ENCODE measurements at places on chromosomes 7 and 10.

DNA sequence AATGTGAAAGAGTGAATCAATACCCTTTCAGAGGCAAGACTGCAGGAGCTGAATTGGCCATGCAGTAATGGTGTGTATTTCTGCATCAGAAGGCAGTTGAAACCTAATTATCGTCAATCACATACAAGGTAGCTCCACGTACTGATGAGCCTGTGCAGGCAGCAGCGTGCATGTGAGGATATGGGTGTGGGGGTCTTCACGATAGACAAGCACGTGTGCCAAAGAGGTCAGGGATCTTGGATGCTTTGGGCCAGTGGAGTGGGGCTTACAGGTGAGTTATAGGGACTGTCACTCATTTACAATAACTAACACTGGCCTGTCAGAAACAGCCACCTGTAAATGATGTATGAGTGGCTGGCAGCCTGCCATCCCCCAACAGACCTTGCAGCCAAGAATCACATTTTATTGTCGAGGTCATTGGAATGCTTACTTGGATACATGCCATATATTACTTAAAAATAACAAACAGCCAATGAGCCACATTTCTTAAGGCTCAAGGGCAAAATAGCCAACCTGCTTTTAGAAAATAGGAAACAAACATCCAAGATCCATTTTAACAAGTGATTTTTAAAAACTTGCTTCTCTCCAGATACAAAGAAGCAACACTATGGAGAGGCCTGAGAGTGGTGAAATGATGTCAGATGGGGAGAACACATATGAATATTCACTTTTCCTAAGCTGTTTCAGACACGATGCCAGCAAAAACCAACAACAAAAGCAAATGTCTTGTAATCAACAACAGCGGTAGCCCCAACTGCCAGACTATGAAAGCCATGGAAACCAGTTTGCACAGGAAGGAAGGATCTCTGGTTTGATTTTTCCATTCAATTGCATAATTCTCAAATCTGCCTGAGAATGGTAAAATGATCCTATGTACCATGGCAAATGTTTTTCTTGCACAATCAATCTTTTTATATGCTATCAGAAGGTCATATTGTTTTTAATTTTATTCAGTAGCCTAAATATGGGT, 210.7 kb downstream of the SKAP2 start:
- DNase-seq, result peak; percentile 81

- no peak for DNase-seq
Measured at GRCh38 chr10:109504401-109504800, 418.9 kb downstream of the XPNPEP1 start.

GRCh38 chr10:69498711-69499471, 47.6 kb downstream of the TSPAN15 start:
- DNase-seq, result no peak

DNA sequence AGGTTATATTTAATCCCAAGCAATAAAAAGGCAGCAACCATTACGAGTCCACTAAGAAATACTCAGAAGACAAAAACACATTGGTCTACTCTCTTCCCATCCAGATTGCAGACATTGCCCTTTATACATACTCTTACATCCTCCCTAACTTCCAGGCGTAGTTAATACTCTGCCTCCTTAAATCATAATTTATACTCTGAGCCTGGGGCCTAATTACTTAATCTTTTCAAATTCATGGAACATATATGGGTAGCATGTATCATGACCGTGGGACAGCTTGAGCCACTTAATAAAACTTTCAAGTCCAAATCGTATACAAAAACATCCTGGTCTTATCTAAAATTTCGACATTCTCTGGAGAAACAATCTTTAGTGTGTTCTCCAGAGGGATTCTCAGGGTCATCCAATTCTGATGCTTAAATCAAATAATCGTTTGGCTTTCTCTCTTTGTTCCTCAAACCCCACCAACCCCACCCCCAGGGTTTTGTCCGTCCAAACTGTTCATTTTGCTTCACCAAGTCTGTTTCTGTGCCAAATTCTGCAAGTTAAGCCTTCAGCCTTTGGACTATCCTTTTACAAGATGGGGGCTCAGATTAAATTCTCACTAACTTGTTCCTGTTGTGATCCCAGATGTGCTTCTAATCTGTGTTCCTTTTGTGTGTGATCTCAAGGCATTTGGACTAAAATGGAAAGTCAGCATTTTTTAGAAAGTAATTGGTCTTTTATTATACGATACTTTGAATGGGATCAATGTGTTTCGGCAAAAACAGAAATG, 86.4 kb downstream of the ADAM12 start:
- no peak for DNase-seq

GRCh38 chr7:142645777-142646176, 103.5 kb upstream of the PRSS1 start:
- no peak for DNase-seq

GRCh38 chr10:49549640-49550346, 10.9 kb upstream of the ERCC6 start:
- no peak for DNase-seq

DNA sequence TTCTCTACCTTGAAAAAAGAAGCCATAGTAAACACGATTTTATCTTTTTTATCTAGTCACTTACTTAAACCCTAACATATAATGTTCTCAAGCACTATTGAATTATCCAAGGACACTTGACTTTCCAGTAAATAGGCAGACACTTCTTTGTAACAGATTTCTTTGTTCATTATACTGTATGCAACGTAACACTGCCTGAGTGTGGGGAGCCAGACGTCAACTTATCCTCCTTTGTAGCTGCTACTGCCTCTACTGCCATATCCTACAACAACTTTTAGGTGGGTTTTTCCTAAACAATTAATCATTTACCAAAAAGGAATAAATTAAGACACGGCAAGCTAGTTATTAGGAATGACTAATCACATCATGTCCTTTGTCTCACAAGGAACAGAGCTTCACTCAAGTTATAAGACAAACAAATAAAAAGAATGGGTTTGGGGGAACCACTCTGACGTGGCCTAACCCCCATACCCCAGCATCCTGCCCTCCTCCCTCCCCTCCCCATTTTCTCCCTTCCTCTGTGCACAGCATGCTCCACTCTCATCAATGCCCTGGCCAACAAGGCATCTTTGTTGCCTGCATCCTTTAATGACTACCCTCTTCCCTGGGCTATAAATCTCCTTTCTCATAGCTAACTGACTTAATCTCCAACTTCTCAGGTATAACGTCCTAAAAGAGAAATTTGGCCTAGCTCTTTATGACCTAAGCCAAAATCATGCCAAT, 43.3 kb downstream of the DOCK4 start:
- peak; percentile 31 for DNase-seq

DNA sequence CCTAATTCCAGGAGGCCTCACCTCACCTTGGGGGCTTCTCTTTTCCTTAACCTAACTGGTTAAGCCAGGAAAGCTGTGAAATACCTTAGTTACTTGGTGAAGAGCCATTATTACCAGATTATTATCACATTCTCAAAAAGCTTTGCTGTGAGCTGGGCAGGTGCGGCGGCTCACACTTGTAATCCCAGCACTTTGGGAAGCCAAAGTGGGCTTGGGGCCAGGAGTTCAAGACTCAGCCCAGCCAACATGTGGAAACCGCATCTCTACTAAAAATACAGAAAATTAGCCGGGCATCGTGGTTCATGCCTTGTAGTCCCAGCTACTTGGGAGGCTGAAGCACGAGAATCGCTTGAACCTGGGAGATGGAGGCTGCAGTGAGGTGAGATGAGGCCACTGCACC, 102.4 kb upstream of the KLF6 start:
- no peak for DNase-seq

- no peak for DNase-seq
Measured at GRCh38 chr7:93047514-93048099, 70.2 kb downstream of the SAMD9 start.

DNA sequence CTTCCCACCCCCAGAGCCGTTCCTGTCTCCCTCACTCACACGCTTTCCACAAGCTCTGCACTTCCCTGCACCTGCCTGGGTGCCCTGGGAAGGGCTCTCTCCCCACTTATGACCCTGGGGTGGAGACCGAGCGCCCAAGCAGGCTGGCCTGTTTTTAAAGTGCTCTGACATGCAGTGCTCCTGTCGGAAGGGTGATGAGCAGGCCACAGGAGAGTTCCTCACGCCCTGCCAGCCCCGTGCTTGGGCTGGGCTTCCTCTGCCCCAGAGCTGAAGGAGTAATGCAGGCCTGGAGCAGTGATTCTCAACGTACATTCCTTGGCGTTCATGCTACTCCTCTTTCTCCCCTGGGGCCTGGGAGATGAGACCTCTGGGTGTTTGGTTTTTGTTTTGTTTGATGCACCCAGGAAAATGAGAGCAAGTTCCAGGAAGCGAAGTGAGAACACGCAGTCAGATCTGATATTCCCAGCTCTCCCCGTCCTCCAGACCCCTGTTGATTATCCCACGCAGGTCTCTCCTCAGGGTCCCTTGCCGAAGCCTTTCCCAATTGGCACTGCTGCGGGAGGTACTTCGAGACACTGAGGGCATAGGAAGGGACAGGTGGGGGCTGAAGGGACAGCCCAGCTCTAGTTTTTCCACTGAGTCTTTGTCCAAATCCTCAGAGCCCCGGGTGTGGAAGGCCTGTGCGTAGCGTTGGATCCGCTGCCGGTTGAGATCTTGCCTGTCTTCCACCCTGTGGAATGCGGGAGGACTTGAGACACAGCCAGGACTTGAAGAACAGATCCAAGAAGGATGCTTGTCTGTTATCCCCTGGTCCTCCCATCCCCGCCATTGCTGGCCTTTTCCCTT, 14.1 kb downstream of the TRPV6 start:
- DNase-seq, result no peak

- peak; percentile 61 for DNase-seq
Measured at GRCh38 chr7:100675581-100676350, 2.2 kb downstream of the GNB2 start.

DNA sequence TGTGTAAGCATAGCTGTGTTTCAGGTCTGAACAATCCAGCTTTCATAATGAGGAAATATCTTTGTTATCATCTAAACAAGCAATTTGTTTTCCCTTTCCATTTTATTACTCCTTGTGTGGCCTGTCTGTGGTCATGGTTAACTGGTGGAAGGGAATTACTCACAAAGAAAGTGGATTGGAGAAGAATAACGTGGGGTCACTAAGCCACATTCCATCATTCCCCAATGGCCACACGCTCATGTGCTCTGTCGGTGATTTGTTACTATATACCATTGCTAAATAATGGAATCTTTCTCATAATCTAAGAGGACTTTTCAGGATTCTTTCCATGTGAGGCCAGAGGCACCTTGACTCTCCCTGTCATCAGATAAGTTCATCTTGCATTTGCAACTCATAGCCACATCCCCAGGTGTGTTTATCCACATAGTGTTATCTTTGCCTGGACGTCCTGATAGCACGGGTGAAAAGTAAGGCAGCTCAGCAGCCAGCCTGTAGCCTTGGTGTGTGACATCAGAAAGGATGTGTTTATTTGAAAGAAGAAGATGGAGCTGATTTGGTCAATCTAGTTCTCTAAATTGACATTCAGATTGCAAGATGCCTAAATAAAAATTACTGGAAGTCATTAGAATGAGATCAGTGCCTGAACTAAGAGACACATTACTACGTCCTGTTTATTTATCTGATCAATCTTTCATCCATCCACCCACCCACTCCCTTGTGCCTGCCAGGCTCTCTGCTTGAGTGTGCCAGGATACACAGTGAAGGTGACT, 128.9 kb downstream of the CELF2 start:
- DNase-seq, result no peak

GRCh38 chr7:133912916-133913697, 214.0 kb upstream of the LRGUK start:
- DNase-seq, result no peak

- no peak for DNase-seq
Measured at GRCh38 chr10:12631216-12631615, 281.9 kb downstream of the CAMK1D start.

- DNase-seq, result peak; percentile 28
Measured at GRCh38 chr7:47570649-47571050, 11.3 kb downstream of the TNS3 start.

DNA sequence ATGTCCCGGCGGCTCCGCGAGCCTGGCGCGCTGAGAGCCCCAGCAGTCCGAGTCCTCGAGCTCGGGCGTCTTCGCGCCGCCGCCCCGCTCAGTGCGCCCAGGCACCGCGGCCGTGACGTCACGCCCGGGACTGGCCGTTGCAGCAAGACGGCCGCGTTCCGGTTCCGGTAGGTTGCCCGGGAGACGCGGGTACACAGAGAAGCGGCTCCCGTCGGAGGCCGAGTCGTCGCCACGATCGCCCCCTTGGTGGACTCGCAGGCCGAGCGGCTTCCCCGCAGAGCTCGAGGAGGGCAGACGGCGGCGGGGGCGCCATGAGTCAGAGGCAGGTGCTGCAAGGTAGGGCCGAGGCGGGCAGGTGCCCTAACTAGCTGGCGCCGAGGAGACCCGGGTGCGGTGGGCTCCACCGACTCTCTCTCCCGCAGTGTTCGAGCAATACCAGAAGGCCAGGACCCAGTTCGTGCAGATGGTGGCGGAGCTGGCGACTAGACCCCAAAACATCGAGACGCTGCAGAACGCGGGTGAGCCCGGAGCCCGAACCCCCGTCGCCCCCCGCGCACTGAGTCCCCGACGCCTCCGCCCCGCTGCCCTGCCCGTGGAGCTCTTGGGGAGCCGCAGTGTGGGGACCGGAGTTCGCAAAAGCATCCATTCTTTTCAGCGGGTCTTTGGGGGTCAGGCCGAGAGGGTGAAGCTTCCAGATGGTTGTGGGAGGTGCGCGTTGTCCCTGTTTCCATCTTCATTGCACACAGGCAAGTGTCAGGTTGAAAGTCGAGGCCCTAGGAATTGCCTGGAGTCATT, at the start of gene SPAG6:
Gene SPAG6 (plus strand): TSS at position 196 of the 795 bp plus-strand sequence. CDS start 116 bp downstream, at position 312.
- DNase-seq, result peak; percentile 58

DNA sequence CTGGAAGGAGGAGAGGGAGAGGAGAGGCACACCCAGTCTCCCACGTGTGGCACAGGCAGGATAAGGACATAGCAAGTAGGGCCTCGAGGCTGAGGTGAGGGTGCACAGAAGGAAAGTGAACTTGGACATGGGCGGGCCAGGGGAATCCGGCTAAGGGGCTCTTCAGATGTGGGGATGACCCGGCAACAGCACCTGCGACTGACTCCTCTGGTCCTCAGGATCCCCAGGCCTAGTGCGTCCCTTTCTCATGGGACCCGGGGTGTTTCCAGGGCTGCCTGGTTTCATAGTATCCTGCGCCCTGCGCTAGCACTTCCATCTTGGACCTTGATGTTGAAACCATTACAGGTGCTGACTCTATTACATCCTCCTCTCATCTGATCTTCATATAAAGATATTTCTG, 96.1 kb upstream of the LYZL2 start:
- no peak for DNase-seq

DNA sequence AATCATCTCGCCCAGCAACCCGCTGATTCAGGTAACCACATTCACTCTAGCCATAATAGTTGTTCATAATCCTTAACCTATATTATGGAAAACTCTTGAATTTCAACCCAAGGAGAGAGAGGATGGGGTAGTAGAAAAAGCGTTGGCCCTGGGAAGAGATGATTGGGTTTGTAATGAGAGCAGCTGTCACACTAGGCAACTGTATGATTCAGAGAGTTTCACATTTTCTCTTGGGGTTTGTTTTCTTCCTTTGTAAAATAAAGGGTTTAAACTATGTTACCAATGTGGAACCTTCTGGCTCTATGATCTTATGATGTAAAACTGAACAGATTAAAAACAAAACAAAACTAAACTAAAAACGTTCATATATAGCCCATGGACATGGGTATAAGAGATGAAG, 705.2 kb upstream of the IGFBP3 start:
- DNase-seq, result no peak

GRCh38 chr7:143352531-143353002, 9.9 kb downstream of the FAM131B start:
- DNase-seq, result no peak
